ENCODE measurements at places on chromosomes 12 and 14. TPM values are rescaled to one million over a fixed set of nuclear protein-coding genes. Genes with fewer than 3 reads are reported as not detected.

Gene SERPINA12
- total RNA-seq, result not detected

DNA sequence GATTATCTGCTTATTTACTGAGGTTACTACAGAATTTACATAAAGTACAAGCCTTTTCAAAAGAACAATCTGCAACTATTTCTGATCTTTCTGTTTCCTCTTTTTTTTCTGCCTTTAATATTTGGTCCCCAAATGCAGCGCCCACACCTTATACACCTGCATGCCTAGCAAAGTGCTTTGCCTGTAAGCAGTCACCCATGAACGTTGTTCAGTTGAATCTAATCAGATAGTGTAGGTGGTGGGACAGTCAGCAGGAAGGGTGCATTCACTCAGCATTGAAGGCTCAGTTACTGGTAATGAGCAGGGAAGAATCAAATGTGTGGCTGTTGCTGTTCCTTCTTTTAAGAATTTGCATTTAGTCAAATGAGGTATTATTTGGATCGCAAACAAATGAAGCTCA lies 108.4 kb downstream of the GPR135 start:
- no peak for DNase-seq

Gene HIP1R
- 88.3 TPM for total RNA-seq

DNA sequence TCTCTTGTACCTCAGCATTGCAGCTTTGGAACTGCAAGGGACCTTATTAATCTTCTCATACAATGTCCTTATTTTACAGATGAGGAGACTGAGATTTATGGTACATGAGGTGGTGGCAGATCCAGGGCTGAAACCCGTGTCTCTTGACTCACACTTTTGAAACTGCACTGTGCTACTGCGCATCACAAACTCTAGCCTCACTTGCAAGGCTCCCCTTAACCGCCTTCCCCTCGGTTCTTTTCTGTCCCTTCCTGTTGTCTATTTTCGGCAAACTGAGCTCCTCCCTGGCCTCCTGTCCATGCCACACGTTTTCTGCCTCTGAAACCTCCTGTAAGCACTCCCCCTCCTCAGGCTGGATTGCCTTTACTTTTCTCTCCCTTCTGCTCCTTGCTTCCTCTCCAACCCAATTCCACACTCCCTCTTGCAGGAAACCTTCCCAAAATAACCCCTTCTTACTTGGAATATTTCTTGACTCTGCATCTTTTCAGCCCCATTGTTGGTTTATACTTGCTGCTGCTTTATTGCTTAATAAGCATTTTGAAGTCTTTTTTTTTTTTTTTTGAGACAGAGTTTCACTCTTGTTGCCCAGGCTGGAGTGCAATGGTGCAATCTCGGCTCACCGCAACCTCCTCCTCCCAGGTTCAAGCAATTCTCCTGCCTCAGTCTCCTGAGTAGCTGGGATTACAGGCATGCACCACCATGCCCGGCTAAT lies 72.4 kb upstream of the CISTR start:
- no peak for DNase-seq

DNA sequence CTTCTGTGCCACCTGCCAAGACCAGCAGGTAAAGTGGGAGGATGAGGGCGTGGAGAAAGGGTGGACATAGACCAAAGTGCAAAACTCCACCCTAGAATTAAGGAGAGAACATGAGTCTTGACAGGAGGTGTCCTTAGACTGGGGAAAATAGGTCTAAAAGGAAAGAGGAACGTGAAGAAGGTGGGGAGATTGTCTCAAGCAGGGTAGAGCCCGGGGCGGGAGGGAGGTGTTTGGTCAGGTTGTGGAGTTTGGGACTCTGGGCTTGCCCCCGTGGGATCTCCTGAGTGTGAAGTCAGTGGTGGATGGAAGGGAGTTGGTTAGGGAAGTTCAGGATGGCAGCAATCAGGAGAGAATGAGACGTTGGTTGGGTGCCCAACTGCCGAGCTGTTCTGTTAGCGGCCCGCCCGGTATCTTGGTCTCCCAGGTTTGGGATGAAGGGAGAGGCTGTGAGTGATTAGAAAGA lies 386 bp downstream of the DGKA start:
- no peak for DNase-seq

GRCh38 chr14:95026851-95027463 lies 130.4 kb downstream of the DICER1 start:
- no peak for DNase-seq

DNA sequence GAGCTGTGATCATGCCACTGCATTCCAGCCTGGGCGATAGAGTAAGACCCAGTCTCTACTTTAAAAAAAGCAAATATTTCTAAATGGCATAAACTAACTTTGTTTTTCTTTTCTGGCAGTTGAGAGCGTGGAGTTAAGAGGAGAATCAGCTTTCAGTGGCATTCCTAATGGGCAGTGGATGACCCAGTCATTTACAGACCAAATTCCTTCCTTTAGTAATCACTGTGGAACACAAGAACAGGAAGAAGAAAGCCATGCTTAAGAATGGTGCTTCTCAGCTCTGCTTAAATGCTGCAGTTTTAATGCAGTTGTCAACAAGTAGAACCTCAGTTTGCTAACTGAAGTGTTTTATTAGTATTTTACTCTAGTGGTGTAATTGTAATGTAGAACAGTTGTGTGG lies 21.2 kb downstream of the TDG start:
- DNase-seq, result no peak

DNA sequence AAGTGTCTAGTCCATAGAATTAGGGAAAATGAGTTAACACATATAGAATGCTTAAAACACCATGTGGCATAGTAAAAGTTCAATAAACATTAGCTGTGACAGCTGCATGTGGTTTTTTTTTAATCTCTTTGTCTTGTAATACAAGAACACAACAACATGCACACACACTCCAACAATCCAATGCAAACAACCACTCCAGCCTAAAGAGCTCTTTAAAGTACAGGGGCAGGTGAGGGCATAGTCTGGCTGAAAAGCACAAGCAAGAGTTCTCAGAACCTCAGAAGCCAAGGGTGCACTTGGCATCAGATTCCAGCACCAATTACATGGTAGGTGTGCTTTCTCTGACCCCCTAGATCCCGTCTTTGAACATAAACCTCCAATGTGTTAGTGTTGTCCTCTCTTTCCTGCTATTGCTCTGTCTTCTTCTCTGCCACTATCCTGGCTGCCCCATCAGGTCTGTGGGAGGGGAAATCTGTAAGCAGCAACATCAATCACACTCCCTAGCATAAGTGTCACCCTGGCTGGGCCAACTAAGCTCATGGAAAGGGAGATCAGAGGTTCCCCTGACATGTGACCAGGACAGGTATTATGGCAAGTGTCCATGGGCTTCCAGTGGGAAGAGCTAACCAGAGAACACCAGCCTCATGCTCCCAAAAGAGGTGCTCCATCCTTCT lies 91.0 kb downstream of the SLC8A3 start:
- no peak for DNase-seq

- no peak for DNase-seq
Observed at GRCh38 chr14:46819117-46819516, 167.5 kb upstream of the RPL10L start.

Gene CHST11
- 55.1 TPM for total RNA-seq

- DNase-seq, result no peak
Observed at GRCh38 chr12:39426636-39427240, 16.2 kb downstream of the KIF21A start.

Gene GNG2
- 81.3 TPM for total RNA-seq

Gene C14orf180
- total RNA-seq, result not detected

Gene LTBP2
- total RNA-seq, result 0.36 TPM

DNA sequence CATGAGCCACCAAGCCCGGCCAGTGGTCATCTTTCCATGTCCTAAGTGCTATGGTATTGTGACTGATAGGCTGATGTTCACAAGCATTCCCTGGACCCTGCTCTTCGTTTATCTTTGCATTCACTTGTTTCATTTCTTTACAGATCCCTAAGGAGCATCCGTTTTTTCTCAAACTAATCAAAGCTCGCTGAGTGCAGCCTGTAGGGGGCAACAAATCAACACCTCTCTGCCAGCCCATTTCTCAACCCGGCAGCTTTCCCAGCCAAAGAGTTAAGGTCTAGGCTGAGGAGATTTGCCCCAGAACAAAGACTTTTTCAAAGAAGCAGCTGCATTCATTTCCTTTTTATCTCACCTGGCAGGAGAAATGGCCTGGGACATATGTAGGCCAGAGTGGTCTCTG lies 12.1 kb downstream of the SIRT4 start:
- no peak for DNase-seq

DNA sequence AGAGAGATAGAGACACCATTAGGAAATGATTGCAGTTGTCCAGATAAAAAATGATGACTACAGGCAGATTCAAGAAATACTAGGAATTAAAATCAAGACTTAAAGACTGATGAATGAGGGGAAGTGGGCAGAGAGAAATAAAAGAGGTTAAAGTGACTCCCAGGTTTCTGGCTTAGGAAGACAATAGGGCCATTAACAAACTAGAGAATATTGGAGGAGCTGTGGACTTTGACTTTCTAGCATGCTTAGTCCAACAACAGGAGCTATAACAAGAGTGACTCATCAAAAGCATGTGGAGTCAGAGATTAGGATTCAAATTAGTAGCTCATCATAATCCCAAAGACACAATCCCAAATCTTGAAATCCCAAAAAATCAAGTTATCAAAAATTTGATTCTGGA lies 101.5 kb downstream of the BMP4 start:
- DNase-seq, result no peak

DNA sequence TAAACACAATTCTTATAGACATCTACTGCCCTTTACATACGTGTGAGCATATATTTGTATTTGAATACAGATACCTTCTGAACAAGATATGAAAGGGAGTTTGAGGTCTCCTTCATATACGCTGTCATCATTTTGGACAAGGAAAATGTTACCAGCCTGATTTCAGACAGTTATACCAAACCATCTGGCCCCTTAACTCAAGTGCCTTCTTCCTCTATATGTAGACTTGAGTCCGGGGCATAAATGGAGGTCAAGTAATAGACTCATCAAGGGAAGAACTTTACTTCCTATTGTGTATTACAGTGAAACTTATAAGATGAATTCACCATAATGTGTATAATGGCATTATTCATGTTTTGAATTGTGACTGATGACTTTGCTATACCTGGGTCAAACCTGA lies 52.2 kb downstream of the FAR2 start:
- DNase-seq, result no peak

Gene VDR
- 3.2 TPM for total RNA-seq

Gene CLEC1B
- total RNA-seq, result not detected

DNA sequence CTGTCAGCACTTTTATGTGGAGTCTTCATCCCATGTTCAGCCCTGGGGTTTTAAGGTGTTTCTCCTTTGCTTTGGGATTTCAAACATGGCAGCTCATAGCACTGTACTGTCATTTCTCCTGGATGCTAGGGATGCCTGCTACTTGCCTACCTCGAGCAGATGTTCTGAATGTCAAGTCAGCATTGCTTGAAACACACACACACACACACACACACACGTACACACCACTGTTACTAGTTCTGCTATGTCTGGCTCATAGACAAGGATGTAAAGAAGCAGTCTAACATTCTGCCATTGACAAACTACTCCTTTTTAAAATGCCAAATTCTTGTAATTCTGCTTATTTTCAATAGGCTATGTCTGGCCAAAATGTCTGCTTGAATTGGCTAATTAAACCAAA lies 72.7 kb downstream of the SAMD4A start:
- no peak for DNase-seq

GRCh38 chr14:68663385-68664076 lies 129.3 kb downstream of the ZFP36L1 start:
- peak; percentile 13 for DNase-seq

GRCh38 chr14:98949481-98950135 lies 322.4 kb downstream of the BCL11B start:
- no peak for DNase-seq

- no peak for DNase-seq
Observed at GRCh38 chr12:111636209-111636945, 37.3 kb upstream of the ATXN2 start.

DNA sequence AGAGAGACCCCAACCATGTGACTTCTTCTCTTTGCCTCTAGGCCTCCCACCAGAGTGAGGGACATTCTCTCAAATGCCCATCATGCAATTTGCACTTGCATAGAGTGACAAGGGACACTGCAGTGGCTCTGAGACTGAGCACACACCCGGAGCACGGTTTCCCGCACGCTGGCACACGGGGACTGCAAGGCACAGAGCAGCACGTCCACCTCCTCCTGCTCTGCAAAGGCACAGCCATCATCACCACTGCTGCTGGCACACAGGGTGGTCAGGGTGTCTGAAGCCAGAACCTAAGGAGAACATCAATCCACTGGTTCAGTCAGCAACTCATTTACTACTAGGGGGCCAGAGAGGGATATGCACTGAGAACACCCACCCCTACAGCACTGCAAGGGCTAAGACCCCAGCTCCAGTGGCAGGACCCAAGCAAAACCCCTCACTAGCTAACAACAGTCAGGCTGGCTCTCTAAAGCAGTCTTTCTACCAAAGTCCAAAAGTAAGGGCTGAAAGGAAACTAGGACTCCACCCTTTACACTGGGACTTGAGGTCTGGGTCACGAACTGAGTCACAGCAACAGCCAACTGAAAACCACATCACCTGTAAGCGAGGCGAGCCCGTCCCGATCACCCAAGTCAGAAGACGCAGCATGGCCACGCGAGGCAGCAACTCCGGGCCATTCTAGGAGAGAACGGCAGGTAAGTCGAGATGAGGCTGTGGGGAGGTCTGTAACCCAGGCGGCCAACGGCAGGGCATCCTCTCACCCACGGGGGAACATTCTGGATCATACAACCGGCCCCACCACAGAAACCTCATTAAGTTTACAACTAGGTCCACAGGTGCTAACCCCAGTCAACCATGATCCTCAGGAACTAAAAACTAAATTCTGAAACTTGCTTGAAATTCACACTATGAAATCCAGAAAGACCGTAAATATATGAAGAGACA lies 37.9 kb downstream of the GCN1 start:
- DNase-seq, result no peak

Gene PRR4
- total RNA-seq, result 0.87 TPM

DNA sequence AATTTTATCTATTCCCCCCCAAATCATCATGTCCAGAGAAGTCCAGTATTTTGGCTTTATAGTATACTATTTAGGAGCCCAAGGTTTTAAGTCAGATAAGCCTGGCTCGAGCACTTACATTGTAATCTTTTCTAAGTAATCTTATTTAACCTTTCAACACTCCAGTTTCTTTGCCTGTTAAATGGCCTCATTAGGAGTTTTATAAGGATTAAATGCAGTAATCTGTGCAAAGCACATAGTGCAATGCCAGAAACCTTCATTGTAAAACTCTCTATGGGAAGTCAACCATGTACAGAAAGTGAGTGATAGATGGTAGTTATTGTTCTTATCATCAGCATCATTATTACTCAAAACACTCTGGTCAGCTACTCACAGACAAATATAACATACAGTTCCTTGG lies 1330.4 kb downstream of the SLC16A7 start:
- no peak for DNase-seq

- no peak for DNase-seq
Observed at GRCh38 chr14:105883066-105884005, 357.0 kb downstream of the TMEM121 start.

Gene FAM90A1
- not detected for total RNA-seq

Gene CYP27B1
- total RNA-seq, result 0.64 TPM
